Stimulated activated CD8-positive, alpha-beta memory T cell treated with anti-CD3 and anti-CD28 coated beads, Interleukin-12 subunit alpha, Interleukin-12 subunit beta, amount 100 ng/mL, for 4 hours (primary cell): ENCODE measurements at places on chromosomes 3 and 15.

- no peak for DNase-seq
Observed at GRCh38 chr3:10941972-10942371, 50.6 kb upstream of the SLC6A1 start.

DNA sequence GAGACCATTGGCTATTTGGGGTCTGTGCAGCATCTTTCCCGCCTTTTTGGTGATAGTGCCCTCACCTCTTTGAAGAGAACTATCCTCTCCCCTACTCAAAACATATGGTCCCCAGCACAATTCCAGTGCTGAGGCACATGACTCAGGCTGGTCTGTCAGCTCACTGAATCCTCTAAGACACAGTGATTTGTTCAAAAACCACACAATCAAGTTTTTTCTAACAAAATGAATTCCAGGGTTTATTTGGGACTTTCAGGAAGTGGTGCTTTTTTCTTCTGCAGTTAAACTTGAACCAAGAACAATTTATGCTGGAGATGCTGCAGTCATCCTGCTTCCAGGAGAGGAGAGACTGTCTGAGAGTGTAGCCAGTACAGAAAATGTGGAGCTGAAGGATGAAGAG lies 142.5 kb upstream of the LMCD1 start:
- no peak for DNase-seq

DNA sequence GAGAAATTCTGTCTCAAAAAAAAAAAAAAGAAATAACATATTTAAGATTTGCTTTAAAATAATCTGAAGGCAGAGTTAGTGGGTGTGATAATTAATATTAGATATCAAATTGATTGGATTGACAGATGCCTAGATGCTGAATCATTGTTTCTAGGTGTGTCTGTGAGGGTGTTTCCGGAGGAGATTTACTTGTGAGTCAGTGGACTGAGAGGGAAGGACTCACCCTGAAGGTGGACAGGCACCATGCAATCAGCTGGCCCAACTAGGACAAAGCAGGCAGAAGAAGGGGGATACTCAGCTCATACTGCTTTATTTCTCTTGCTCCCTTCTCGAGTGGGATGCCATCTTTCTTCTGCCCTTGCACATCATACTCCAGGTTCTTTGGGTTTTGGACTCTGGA lies 16.7 kb upstream of the RPL24 start:
- DNase-seq = no peak

- DNase-seq = no peak
Observed at GRCh38 chr3:18807593-18807992, 340.7 kb upstream of the KCNH8 start.

DNA sequence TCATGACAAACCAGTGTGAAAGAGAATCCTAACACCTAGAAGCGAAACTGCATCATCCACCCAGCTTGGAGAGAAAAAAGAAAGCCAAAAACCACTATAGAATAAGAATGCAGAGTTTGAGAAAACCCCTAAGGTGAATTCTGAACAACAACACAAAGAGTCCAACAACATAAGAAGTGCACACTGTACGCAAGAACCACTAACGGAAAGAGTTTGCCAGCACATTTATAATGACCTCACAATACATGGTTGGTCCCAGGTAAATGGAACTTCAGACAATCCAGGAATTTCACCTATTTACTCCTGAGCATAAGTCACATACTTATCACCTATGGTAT lies 128.3 kb upstream of the BHLHE40 start:
- no peak for DNase-seq

DNA sequence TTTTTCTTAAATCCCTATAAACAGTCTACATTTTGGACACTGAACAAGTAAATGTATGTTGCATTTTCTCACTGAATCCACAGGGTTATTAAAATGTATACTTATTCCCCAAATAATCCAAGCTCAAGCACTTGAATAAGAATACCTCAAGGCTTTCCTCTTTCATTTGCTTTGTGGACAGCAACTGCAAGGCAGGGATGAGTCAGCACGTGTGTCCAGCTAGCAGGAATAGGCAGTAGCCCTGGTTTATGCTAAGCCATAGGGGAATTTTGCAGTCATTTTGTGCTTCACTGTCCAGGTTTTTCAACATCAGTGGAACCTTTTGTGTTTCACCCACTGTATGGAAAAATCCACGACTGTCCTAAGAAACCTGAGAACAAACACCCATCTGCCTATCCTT lies 96.7 kb upstream of the KCNMB2 start:
- DNase-seq = no peak

GRCh38 chr3:58580826-58581327 lies 3.7 kb upstream of the FAM107A start:
- DNase-seq = no peak
